HL-60 (cell line): ENCODE measurements at places on chromosomes 1 and 21.

DNA sequence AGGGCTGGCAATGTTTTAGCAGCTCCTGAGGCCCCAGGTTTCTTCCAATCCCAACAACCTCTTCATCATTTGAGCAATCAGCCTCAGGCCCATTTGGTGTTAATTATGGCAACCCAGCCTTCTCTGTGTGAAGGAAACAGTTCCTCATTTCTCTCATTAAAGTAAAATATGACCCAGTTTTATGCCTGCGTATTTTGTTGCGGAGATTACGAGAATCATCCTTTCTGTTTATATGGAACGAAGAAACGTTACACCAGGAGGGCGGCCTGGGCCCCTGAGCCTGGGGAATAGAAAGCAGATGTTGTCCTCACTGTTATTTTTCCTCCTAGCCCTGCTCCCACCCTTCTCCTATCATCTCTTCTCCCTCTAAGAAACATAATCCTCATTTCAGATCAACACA, 332.2 kb upstream of the USP24 start:
- DNase-seq: no peak

DNA sequence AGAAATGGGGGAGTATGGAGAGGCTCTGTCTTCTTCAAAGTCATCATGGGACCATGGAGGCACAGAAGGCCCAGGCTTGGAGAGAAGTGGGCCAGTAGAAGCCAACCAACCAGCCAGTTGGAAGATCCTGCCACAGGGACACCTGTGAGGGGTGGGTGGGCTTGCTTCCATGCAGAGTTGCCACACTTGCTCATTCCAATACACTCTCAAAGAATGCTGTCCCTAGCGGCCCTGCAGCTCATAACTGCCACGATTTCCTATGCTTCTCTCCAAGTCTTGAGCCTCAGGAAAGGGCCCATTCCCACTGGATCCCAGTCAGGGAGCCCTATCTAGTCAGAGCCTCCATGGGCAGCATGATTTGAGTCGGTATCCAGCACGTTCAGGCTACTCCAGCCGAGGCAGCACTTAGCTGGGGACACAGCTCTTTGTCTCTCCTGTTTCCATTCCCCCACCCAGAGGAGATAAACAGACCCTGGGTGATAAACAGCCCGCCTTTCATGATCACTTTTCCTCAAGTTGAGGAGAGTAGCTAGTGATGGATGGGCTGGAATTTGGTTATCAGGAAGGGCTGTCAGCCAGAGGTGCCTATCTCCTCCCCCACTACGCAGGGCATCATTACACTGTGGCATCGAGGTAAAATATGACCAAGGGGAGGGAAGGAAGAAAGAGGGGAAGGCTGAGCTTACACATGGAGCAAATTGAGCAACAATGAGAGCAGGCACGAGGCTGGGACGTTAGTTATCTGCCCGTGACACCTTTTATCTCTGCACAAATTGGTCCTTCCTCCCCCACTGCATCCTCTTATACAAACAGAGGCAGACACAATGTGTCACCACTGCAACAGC, 64.6 kb downstream of the ERI3 start:
- no peak for DNase-seq

DNA sequence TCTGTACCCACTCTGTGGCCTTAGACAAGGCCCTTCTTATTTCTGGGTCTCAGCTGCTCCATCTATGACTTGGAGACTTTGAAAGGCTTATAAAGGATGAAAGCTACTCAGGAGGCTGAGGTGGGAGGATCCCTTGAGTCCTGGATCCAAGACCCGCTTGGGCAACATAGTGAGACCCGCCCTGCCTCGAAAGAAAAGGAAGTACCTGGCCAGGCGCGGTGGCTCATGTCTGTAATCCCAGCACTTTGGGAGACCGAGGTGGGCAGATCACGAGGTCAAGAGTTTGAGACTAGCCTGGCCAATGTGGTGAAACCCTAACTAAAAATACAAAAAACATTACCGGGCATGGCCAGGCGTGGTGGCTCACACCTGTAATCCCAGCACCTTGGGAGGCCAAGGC, 13.4 kb downstream of the ID3 start:
- DNase-seq: no peak

DNA sequence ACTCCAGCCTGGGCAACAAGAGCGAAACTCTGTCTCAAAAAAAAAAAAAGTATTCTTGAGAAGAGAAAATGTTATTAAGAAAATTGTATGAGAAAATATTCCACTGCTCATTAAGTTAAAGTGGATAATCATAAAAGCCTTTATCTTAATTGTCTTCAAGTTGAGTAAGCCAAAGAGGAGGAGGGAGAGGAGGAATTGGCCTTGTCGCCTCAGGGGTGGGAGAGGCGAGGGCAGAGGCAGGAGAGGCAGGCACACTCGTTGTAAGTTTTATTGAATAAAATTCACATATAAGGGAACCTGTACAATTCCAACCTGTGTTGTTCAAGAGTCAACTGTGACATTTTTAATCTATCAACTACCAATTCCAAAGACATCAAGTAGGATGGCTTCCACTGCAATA, 820.3 kb downstream of the USP25 start:
- no peak for DNase-seq

GRCh38 chr1:205321162-205321958, at the start of gene NUAK2:
Gene NUAK2, minus strand, starts transcription at chr1:205321745. Its CDS starts 117 bp downstream, at chr1:205321628.
- peak; percentile 23 for DNase-seq

- no peak for DNase-seq
These were observed 141.0 kb downstream of the MAGI3 start for GRCh38 chr1:113531321-113531720.

DNA sequence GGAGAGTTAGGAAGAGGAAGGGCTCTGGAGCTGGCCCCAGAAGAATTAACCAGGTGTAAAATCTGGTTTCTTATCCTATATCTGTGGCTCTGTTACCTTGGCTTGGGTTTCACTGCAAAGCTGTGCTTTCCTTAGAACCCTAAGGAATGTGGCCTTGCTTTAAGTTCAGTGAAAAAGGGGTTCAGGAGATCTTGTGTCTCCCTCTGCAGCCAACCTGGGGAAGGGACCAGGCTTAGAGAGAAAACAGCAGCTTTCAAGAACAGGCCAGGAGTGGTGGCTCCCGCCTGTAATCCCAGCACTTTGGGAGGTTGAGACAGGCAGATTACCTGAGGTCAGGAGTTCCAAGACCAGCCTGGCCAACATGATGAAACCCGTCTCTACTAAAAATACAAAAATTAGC, 16.1 kb upstream of the MYCL start:
- DNase-seq: no peak

- no peak for DNase-seq
These were observed 231.0 kb downstream of the RERE start for GRCh38 chr1:8586438-8586837.

GRCh38 chr1:23559136-23559984, at the start of gene ID3:
Gene ID3, minus strand, starts transcription at chr1:23559501. Its CDS starts 75 bp downstream, at chr1:23559426.
- DNase-seq: peak; percentile 95

DNA sequence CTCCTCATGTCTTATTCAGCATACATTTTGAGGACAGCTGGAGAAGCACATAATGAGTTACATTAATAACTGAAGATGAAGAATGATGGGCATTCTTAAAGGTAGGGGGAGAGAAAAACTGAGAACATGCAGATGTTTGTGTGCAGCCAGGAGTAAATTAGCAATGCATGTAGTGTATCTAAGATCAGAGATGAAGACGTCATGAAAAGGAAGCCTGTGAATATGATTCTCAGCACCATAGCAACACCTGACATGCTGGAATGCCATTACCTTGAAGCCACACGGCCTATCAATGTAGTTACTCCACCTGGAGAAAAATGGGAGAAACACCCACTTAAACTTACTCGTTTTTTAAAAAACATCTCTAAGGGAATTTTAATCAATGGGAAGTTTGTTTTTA, 607.1 kb downstream of the PTPRC start:
- DNase-seq: no peak

GRCh38 chr1:12438349-12438924, 179.6 kb downstream of the DHRS3 start:
- DNase-seq: peak; percentile 3

DNA sequence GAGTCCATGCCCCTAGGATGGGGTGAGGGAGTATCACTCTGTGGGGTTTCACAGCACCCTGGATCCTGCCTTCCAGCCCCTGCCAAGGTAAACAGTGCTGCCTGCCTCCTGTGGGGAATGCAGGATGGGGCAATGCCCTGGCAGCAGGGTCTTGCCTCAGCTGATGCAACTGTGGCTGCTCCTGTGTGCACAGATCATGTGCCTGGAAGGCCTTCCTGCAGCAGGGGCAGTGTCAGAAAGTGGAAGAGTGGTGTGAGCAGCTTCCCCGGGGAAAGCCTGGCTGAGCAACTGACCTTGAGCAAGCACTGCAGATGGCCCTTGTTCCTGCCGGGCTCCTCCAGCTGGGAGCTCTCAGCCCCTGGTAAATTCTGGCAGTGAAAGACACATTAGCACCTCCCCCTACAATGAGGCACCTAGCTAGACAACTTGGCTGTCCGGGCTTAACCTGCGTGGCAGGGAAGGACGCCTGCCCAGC, 9.9 kb downstream of the TOR3A start:
- peak; percentile 68 for DNase-seq

DNA sequence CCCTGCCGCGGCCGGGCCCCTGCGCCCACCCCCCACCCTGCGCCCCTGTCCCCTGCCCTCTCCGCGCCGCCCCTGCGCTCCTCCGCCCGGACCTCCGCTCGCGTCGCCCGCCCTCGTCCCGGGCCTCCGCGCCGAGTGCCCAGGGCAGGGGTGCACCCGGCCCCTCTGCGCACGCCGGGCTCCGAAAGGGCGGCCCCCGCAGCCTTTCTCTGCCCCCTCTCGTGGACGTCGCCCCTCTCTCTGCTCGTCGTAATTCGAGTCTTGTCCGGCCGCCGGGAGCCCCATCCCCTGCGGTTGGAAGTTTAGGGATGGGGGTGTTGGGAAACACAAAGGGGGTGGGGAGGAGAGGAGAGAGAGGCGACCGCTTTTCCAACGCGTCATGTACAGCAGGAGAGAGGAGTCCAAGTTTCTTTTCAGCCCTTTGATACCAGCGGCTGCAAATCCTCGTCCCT, 407 bp downstream of the GALNT2 start:
- DNase-seq: peak; percentile 50

DNA sequence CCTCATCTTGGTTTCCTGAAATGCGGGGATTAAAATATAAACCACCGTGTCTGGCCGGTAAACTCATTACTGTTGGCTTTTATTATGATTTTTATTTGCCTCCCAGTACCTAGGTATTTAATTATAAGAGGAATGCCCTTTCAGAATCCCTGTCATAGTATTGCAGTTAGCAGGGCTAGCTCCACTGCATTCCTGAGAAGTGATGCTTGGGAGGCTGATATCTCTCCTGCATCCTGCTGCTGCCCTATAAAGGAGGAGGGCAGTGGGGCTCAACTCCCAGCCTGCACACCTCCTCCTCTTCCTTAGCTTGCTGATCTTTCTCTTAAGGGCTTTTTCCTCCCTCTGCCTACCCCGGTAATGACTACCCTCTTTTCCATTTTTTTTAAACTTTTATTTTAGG, 19.9 kb upstream of the DISC1 start:
- no peak for DNase-seq

DNA sequence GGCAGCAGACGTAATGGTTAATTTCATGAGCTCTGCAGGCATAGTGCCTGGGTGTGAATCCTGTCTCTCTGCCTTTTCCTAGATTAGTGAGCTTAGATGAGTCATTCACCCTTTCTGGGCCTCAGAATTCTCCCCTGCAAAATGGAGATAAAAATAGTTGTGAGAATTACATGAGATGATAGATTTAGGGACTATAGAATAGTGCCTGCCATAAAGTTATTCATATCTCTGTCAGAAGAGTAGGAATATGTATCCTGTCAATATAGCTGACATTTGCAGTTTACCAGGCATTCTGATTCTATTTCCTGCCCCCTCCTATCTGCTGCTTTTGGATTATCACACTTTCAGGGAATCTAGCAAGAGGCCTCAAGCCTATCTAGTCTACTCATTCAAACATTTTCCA, 112.0 kb downstream of the PDE4B start:
- DNase-seq: no peak

GRCh38 chr1:115214098-115214497, 124.0 kb downstream of the NGF start:
- no peak for DNase-seq

DNA sequence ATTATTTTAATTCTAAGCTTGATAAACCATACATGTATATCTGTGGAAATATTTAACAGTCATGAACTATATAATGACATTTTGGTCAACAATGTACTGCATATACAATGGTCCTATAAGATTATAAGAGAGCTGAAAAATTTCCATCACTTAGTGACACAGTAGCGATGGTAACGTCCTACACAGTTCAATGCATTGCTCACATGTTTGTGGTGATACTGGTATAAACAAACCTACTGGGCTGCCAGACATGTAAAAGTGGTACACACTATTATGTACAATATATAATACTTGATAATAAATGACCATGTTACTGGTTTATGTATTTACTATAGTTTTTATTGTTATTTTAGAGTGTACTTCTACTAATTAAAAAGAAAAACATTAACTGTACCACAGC, 841.9 kb downstream of the LTN1 start:
- DNase-seq: no peak

GRCh38 chr1:36580524-36580923, 97.8 kb upstream of the CSF3R start:
- DNase-seq: no peak

DNA sequence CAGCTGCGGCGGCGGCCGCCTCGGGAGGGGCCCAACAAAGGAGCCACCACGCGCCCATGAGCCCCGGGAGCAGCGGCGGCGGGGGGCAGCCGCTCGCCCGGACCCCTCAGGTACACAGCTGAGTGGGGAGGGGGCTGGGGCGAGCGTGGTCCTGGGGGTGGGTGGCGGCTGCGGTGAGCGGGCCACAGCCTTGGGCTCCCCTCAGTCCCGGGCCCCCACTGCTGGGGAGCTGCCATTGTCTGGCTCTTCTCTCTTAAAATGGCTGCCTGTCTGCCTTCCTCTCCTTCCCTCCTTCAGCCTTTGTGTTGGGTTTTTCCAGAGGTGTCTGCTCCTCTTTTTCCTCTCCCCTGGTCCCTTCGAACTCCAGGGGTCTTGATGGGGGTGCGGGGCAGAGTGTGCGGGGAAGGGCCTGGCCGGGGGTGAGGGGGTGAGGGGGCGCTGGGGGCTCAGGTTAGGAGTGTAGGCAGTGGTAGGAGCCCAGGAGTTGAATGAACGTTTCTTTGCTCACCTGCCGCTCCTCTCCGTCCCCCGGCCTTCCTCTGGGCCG, 1.7 kb downstream of the ARID1A start:
- DNase-seq: no peak

GRCh38 chr1:223188618-223189356, 45.7 kb upstream of the TLR5 start:
- DNase-seq: no peak

DNA sequence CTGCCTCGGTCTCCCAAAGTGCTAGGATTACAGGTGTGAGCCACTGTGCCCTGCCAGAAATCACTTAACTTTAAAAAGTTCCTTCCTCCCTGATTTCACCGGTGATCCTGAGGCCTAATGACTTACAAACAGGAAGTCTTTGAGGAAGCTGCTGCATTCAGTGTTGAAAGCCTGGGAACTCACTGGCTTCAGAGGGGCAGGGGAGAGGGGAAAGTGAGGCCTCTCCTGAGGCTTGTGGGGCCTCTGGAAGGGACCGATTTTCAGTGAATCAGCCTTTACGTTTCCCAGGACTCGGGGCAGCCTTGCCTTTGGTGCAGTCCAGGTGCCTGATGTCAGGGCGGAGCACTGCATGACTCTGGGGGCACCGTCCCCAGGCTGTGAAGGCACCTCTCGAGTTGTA, 30.1 kb upstream of the ARHGEF10L start:
- DNase-seq: peak; percentile 26
